ENCODE measurements at places on chromosomes 11 and 22. TPM values are rescaled to one million over a fixed set of nuclear protein-coding genes. Genes with fewer than 3 reads are reported as not detected.

Gene EFCAB6
- total RNA-seq = 5.8 TPM

DNA sequence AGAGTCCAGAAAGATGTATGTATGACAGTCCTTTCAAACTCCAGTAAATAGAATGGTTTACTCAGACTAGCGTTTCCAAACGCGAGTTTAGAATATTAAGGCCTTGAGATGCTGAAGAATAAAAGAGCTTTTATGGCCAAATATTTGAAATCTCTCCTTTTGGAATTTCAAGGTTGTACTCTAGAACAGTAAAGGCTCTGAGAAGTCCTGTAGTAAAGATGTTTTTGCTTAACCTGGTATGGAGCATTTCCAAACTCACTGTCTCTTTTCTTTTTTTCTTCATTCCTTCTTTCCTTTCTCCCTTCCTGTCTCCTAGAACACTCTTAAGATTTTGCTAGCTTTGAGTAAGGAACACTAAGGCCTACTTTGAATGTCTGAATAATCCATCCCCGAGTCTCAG, 91.4 kb upstream of the RAG2 start:
- DNase-seq = no peak

DNA sequence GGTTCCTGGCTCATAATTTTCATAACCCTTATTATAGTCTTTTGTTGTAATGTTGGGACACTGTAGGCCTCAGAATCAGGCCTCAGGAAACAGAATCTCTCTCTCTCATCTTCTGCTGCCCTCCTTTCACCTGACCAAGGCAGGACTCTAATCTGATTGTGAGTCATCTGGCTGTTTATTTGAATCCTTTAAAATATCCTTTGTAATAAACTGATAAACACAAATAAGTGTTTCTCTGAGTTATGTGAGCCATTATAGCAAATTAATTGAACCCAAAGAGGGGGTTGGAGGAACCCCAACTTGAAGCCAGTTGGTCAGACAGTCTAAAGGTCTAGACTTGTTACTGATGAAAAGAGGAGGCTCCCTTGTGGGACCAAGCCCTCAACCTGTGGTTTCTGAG, 30.6 kb downstream of the ACER3 start:
- no peak for DNase-seq

- DNase-seq = peak; percentile 19
Observed at GRCh38 chr22:44366372-44367300, 53.9 kb upstream of the SHISAL1 start.

Gene SHANK2
- 59.8 TPM for total RNA-seq

- no peak for DNase-seq
Observed at GRCh38 chr22:22953791-22954190, 66.2 kb downstream of the IGLL5 start.

DNA sequence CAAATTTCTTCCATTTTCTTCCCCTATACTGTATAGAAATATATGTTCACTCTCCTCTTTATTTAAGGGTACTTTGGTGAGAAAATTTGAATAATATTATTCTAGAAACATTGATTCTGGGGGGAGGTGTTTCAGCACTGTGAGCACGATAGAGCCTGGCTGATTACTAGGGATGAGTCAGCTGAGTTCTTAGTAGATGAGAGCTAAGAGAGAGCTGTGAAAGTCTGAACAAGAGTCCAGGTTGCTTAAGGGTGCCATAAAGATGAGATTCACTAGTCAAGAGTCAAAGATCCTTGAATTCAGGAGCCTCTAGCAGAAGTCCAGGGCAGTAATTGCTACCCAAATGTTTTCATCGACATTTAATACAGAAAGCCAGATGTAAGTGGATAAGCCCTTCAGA, 756.6 kb upstream of the API5 start:
- DNase-seq = no peak

DNA sequence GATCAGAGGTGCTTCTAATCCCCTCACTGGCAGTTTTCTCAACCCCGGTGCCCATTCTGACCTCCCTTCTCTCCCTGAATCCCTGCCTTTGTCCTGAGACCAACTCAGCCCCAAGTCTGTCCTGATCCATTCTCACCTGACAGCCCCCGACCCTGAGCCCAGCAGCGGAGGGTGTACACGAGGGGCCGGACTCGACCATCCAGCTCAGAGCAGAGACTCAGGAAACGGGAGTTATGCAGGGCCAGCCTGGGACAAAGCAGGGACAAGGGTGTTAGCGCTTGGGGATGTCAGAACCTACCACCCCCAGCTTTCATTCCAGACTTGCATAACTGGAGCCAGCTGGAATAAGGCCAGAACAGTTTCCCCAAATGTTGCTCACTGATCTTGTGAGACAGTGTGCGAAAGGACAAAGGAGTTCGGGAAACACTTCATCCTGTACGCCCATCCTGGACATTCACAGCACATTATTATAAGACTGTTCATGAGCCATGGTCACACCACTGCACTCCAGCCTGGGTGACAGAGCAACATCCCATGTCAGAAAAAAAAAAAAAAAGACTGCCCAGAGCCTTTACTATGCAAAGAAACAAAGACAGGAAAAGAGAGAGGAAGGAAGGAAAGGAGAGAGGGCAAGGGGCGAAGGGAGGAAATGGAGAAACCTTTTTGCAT, 3.5 kb upstream of the EEF1G start:
- no peak for DNase-seq

Gene RIMBP3B
- total RNA-seq = 0.21 TPM

- DNase-seq = no peak
Observed at GRCh38 chr11:62115085-62115694, 8.6 kb upstream of the INCENP start.

GRCh38 chr11:2133241-2134021, 5.8 kb downstream of the IGF2 start:
- DNase-seq = no peak

GRCh38 chr11:111123463-111124398, 121.8 kb upstream of the POU2AF2 start:
- DNase-seq = no peak

DNA sequence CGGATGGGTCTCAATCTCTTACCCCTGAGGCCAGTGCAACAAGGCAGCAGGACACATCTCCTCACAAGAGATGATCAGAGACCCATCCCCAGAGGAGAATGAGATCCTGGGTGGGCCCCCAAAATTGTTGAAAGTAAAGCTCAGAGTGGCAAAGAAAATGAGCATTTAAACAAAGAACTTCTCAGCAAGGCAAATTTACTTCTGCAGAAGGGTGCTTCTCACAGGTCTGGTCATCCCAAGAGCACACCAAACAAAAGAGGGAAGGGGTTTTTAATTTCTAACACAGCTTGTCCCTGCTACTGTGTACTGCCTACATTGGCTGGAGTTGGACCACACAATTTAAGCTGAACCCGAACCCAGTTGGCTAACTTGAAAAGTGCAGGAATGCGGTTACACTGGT, 1628.6 kb upstream of the RAG2 start:
- DNase-seq = no peak

GRCh38 chr11:134272381-134273316, 3.5 kb upstream of the GLB1L3 start:
- no peak for DNase-seq

GRCh38 chr11:117750357-117750756, 46.7 kb downstream of the DSCAML1 start:
- no peak for DNase-seq

- DNase-seq = no peak
Observed at GRCh38 chr11:73320763-73321603, 12.9 kb downstream of the ARHGEF17 start.

Gene PIK3IP1
- 54.9 TPM for total RNA-seq

DNA sequence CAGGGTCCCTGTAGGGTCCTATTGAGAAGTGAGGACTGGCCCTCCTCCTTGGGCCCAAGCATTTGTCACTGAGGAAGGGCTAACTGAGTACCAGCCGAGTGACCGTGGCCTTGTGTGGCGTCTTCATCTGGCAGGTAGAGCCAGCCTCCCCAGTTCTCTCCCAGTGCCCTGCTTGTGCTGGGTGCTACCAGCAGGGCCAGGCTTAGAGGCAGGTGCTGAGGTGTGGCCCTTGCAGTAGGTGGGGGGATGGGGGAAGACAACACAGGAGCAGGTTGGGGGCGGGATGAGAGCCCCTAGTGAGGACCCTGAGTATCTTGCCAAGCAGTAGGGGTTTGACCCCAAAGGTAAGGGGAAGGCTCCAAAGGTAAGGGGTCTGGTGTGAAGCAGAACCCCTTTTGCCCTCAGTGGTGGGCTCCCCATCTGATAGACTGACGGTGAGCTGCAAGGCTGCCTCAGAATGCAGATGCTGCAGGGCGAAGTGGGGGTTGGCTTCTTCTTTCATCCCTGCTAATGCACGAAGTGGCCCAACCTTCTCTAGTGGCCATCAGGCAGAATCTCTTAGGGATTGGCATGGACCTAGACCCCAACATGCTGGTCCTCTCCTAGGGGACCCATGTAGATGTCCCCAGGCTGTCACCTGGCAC, 19.6 kb downstream of the CDC45 start:
- no peak for DNase-seq

Gene SLC22A25
- total RNA-seq = not detected

- DNase-seq = no peak
Observed at GRCh38 chr11:65796726-65797601, 10.1 kb downstream of the OVOL1 start.

- no peak for DNase-seq
Observed at GRCh38 chr11:65854852-65855837, 2.8 kb downstream of the CFL1 start.

- DNase-seq = no peak
Observed at GRCh38 chr22:44248926-44249325, 63.8 kb downstream of the SHISAL1 start.

DNA sequence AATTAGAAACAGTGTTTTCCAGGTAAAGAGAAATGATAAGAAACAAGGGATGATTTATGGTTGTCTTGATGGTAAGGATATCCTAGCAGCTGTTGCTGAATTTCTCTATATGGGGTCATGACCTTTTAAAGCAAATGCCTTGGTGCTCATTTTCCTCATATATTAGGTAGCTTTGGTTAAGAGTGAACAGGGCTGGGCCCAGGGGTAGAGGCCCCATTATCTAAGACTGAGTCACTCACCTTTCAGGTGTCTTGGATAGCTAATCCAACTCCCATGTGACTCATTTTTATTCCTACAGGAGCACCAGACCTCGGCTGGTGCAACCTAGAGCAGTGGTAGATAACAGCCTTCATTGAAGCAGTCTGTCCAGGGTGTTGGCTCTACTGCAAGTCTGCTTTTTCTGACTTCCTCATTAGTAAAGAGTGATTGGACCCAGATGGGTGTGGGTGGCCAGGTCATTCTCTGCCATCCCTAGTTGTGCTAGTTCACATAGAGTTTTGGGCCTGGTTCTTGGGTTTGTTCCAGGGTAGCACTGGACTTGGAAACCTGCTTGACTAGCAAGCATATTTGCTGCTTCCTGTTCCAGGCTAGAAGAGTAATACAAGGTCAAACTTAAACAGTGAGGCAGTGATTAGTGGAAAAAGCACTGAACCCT, 37.4 kb downstream of the CTNND1 start:
- DNase-seq = peak; percentile 53

- DNase-seq = no peak
Observed at GRCh38 chr11:76177250-76177686, 29.0 kb downstream of the WNT11 start.

GRCh38 chr11:33894398-33894746, 2.5 kb upstream of the LMO2 start:
- DNase-seq = no peak

Gene KDM4E
- not detected for total RNA-seq

Gene OR2AT4
- not detected for total RNA-seq

GRCh38 chr11:61800331-61801281, 7.9 kb downstream of the FEN1 start:
- DNase-seq = no peak

- DNase-seq = no peak
Observed at GRCh38 chr11:69985331-69985640, 92.8 kb upstream of the ANO1 start.

DNA sequence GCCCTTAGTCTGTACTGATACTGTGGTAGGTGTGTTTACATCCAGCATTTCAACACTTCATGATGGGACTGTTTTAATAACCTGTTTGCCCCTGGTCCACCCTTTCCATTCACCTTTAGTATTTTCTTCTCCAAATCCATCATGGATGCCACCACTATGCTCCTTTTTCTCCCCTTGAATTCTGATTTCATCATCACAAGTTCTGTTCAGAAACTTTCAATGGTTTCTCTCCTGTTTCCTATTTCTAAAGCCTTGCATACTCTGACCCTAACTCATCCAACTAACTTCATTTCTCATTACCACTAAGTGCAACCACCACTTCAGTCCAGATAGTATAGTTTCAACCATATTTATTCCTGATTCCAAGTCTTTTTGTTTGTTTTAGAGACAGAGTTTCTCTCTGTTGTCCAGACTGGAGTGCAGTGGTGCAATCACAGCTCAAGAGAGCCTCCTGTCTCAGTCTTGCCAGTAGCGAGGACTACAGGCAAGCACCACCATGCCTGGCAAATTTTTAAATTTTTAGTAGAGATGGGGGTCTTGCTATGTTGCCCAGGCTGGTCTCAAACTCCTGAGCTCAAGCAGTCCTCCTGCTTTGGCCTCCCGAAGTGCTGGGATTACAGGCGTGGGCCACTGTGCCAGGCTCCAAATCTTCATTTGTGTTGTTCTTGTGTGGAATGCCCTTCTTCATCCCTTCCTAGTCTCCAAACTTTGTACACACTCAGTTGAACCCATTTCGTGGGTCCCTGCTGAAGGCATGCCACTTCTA, 1.2 kb upstream of the LIN7C start:
- DNase-seq = no peak

Gene ANKK1
- total RNA-seq = 0.41 TPM

All from lower lobe of right lung (tissue), 2 donors.